ENCODE measurements at places on chromosomes 2 and 18.

DNA sequence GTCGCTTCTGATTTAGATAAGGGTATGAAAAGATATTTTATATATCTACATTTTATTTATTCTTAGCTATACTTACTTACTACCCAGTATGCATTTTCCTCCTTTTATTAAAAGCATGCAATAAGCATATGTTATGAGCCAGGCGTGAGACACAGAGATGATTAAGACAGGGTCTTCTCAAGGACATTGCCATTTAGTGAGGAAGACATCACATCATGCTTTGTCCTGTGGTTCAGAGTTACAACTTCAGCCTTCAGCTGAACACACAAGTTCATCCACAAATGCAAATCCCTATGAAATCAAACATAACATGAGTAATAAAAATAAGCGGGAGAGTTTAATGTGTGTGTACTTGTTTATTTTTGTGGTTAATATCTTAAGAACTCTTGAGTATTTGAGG lies 30.2 kb downstream of the GRHL1 start:
- DNase-seq, result no peak

- DNase-seq, result no peak
Observed at GRCh38 chr2:159873258-159873657, 75.2 kb upstream of the CD302 start.

DNA sequence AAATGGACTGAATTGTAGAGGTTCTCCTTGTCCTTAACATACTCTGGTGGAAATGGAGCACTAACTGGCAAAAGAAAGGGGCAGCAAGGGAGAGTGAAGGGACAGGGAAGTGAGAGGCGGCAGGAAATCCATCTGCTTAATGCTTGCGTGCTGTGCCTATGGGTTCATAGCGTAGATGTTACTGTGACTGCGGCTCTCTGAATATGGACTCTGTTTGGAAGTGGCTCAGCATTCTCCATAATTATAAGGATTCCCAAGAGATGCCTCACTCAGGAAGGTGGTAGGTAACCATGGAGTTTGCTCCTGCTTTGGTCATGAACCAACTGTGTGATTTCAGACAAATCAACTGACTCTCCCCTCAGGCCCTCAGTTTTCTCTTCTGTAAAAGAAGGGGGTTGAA lies 50.0 kb downstream of the MYO3B start:
- no peak for DNase-seq

DNA sequence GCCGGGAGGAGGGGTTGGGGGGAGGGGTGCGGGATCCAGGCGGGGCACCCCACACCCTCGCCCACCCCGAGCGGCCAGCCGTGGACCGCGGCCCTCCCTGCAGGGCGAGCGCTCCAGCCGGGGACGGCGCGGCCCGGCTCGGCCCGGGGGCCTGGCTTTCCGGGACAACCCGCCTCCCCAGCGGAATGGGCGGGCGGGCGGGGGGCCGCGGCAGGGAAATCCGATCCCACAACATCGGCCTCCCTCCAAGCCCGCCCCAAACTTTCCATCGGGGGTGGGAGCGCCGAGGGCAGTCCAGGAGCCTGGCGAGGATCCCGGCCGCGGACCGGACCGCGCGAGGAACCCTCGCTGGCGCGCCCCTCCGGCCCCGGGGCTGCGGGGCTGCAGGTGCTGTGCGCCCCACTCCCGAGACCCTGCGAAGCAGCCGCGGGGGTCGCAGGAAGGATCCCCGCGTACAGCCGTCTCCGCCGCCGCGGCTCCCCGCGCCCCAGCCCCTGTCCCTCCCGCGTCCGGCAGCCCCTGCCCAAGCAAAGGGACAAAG lies 529 bp downstream of the SEMA4C start:
- DNase-seq, result no peak

DNA sequence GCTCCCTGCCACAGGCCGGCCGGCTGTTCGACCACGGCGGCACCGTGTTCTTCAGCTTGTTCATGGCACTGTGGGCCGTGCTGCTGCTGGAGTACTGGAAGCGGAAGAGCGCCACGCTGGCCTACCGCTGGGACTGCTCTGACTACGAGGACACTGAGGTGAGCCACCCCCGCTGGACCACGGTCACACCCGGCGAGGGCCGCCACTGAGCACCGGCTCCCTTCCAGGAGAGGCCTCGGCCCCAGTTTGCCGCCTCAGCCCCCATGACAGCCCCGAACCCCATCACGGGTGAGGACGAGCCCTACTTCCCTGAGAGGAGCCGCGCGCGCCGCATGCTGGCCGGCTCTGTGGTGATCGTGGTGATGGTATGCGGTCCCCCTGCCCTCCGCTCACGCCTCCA lies 20.8 kb downstream of the ANO7 start:
- DNase-seq, result no peak

DNA sequence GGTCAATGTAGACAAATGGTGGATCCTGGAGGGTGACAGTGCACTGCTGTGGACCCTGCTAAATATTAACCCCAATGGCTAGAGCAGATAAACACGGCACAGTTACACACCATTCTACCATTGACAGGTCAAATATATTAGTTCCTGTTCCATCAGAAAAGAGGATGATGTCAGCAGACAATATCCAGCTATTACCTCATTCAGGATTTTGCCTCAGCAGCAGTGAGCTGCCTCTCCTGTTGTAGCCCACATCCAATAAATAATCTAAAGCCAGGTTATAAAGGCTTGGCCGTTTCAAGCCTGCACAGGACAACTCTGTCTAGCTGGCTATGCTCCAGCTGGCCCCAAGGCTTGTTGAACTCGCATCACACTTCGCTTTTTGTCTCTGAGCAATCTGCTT lies 31.6 kb upstream of the NETO1 start:
- DNase-seq, result no peak

DNA sequence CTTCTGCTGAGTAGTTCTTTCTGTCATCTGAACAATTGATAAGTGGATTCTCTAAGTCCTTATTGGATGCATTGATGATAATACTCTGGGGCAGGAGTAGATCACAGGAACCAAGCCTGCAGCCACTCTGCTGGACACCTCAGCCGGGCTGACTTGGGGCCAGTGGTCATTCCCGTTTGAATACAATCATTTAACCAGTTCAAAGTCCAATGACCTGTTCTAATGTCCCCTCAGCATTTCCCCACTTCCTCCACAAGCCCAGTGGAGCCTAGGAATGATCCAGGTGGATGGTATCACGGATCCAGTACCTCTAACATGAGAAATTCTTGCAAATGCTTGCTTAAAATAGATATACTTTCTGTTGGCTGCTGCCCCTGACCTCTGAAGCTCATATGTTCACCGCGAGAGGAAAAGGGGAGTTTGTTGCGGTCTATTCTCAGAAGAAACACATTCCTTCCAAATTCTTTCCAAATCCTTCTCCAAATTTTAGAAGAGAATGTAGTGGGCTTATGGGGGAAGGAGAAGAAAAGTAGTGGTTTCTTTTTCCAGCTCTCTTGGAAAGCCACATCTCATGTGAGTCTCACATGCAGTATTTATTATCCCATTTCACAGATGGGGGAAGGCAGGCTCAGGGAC lies 170.9 kb downstream of the INHBB start:
- no peak for DNase-seq

- no peak for DNase-seq
Observed at GRCh38 chr2:197782126-197782525, 3.0 kb downstream of the BOLL start.

DNA sequence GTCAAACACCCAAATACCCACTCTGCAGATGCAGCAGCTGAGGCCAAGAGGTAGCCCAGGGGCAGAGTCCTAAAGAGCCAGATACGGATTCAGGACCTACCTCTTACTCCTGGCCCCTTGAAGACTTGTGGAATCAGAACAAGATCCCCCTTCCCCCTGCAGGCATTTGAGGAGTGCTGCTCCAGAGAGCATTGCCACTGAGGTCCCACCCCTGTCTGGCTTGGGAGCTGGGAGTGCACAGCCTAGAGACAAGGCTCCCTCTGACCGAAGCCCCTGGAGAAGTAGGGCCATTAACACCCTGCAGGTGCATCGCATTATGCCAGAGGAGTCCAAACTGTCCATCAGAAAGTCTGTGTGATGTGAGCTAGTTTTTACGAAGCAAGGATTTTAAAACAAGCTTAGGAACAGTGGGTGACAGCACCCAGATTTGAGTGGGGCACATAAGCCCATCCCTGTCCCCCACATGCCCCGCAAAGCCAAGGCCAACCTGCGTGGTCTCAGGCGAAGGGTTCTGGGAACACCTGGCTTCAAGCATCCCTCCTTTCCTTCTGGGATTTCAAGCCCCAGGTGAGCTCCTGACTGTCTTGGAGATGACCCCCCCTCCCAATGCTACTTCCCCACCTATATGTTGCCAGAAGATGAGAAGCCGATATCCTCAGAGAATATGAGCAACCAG lies 48.4 kb downstream of the MTERF4 start:
- no peak for DNase-seq

DNA sequence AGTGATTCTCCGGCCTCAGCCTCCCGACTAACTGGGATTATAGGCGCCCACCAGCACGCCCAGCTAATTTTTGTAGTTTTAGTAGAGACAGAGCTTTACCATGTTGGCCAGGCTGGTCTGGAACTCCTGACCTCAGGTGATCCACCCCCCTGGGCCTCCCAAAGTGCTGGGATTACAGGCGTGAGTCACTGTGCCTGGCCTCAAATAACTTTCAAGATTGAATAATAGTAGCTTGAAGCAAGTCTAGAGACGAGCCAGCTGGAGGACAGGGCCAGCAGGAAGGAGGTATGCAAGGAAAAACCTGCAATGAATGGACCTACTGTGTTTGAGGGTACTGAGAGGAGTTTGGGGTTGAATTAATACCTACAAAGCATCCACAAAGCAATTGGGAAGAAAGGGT lies 87.5 kb downstream of the MSH2 start:
- DNase-seq, result no peak

DNA sequence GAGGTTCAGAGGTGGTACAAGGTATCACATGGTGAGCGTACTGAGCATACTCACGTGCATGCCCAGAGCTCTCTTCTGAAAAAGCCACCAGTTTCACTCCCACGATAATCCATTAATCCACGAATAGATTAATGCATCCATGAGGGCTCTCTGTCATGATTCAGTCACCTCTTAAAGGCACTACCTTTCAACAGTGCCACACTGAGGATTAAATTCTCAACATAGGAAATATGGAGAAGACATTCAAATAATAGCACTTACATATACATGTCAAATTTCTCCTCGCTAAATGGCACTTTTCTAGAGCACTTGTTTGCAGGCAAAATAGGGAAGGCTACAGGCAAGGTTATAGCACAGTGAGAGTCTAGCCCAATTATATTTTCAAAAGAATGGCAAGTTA lies 825.9 kb downstream of the TRIB2 start:
- DNase-seq, result no peak

DNA sequence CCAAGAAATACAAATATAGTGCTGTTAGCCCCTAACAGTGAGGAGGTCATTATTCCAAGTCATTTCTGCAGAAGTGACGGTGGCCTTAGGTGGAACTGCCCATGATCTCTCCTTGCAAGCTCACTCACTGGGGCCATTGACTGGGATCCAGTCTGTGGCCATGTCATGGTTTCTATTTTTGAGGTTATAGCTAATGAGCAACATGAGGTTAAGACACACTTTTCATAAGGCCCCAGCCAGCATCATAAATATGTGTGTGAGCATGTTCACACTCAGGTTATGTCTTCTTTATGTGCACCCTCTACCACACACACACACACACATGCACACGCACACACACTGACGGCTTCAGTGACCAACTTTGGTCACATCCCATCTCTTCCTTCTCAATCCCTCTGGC lies 484 bp downstream of the AFF3 start:
- DNase-seq, result no peak

DNA sequence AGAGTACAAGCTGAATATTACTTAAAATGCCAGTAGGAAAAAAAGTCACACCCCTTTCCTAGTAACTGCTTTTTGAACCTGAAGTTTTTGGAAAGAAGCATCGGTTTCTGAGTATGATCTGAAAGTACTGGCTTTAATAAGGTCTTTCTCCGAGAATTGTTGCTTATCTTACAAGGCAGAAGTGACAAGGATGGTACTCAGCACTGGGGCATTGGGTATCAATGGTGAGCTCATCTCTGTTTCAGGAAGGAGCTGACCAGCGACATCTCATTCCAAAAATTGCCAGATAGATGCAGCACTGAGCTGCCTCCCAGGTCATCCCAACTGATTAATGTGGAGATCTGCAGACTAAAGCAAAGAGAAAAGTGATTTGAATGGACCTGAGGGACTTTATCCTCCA lies 85.4 kb downstream of the FMNL2 start:
- DNase-seq, result no peak

GRCh38 chr2:54403512-54404238 lies 52.5 kb upstream of the SPTBN1 start:
- no peak for DNase-seq

Data from NCI-H1092 (cell line).